Activated naive CD4-positive, alpha-beta T cell treated with Interleukin-2 at 50 U/mL for 16 hours (primary cell): ENCODE measurements at places on chromosomes 1 and 21.

- DNase-seq, result no peak
Measured at GRCh38 chr1:169873582-169874199, 20.0 kb downstream of the SCYL3 start.

DNA sequence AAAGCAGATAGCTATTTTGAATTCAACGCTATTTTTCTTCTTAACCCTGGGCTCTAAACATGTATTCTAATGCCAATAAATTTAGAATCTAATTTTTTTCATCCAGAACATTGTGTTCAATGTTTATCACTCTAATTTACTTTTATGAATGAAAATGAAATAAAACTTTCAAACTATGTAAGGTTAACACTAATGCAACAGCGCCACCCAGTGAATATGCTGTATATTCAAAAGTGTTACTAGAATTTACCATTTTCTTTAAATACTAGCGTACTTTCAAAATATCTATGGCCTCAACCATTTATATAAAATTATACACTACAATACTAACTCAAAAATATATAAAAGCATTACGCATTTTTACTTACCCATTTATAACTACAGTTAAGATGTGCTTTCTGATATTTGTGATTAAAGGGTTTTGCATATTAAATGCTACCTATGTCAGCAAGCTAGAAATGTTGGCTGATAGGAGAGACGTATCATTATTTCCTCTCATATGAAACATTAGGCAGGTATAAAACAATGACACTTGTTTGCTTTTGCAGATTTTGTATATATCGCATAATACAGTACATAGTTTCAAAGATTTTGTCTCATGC lies 5.9 kb upstream of the NUF2 start:
- DNase-seq, result peak; percentile 33

DNA sequence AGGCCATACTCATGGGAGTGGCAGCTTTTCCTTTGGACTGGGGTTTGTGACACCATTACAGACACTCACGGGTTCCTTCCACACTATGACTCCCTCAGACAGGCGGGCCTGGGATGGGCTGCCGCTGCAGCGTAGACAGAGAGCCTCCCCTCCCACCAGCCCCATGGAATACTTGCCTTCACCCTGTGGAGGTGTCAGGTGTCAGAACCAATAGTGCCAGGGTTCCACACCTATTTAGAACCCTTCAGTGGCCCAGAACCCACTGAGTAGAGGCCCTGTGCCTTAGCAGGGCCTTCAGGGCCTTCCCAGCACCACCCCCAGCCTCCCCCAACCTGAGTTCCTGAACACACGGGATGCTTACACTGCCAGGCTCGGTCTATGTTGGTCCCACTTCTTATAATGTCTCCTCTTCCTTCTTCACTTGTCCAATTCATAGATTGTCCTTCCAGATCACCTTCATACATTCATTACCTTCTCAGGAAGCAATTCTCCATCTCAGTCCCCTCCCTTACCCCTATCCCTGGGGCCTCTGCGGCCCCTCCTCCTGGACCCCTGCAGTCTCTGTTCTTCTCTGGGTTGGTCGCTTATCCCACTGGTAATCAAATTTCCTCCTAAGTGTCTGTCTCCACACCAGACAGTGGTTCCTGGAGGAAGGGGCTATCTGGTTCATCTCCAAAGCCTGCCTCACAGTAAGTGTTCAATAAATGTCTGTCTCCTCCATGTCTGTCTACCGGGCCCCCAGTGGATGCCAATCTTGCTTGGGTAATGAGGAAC lies 1.4 kb upstream of the RHBG start:
- DNase-seq, result no peak

- DNase-seq, result no peak
Measured at GRCh38 chr1:248590055-248590454, 7.4 kb downstream of the OR2T10 start.

GRCh38 chr1:12371053-12371452 lies 141.2 kb downstream of the VPS13D start:
- no peak for DNase-seq

DNA sequence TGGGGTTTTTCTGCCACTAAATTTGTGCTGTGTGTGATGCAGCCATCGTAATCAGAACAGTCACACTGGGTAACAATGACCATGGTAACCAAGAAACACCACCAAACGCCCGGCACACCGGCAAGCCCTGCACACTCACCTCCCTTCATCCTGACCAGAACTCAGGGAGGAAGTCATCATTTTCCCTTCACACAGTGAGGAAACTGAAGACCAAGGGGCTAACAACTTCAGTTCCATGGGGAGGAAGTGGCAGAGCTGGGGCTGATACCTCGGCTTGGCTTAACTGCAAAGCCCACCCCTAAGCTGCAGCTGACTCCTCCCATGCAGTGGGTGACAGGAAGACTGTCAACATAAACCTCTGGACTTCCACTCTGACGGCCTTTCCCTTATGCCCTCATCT lies 69.3 kb upstream of the BCAR3 start:
- no peak for DNase-seq
